Stimulated activated CD8-positive, alpha-beta memory T cell treated with anti-CD3 and anti-CD28 coated beads, Interleukin-4, amount 100 ng/mL, for 4 hours (primary cell): ENCODE measurements at places on chromosomes 11 and 22.

DNA sequence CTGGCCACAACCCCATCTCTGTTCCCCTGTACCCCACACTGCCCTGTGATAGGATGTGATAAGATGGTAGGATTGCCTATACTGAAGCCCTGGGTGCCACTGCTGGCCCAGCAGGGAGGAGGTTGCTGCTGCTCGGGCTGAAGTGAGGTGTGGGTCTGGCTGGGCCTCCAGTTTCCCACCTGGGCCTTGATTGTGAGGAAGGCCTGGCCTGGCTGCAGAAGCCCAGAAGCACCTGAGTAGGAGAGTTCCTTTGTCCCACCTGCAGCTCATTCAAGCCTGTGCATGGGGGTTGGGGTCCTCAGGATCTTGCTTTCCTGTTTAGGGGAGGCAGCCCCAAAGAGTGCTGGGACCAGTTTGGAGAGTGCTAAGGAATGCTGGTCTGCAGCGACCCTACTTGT lies 3.3 kb downstream of the ST3GAL4 start:
- no peak for DNase-seq

DNA sequence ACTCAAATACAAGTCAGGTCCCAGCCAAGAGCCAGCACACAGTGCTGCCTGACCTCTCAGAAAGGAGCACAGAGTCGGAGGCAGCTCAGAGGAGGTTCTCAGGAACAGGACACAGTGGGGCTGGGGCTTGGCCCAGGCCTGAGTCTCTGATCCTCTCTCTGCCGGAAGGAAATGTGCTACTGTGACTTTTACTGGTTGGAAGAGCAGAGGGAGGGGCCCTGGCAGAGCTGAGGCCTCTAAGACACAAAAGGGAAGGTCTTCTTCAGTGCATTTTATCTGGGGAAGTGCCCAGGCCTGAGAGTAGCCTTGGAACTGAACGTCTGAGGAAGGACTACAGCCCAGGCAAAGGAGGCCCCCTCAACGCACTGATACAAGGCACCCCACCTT lies 16.2 kb upstream of the CASTOR1 start:
- no peak for DNase-seq

DNA sequence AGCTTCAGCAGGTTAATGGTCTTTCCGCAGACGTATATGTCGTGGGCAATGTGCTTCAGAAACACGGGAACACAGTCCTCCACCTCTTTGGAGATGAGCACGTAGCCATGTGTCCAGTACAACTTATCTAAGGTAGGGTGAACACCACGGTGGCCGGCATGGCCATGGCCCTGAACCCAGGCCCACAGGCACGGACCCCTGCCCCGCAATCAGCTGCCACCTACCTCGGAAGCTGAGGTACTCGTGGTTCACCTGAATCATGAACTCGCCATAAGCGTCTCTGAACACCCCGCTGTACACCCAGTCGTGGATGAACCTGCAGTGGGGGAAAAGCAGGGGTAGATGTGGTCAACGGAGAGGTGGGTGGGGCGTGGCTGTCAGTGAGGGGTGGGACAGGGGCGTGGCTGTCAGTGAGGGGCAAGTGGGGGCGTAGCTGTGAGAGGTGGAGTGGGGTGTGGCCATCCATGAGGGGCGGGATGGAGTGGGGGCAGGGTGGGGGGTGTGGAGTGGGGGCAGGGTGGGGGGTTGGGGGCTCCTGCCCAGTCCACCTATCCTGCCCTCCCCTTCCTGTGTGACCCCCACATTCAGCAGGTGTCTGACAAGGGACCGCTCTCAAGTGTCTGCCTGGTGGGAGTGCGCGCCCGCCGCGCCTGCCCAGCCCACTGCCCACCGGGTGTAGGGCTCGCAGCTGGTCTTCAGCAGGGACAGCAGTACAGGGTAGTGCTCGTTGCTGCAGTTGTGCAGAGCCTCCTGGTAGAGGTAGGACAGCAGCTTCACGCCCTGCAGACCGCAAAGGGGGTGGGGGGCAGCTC lies 18.6 kb downstream of the TUBGCP6 start:
- no peak for DNase-seq

- no peak for DNase-seq
Observed at GRCh38 chr22:21894799-21895198, 27.4 kb upstream of the MAPK1 start.

DNA sequence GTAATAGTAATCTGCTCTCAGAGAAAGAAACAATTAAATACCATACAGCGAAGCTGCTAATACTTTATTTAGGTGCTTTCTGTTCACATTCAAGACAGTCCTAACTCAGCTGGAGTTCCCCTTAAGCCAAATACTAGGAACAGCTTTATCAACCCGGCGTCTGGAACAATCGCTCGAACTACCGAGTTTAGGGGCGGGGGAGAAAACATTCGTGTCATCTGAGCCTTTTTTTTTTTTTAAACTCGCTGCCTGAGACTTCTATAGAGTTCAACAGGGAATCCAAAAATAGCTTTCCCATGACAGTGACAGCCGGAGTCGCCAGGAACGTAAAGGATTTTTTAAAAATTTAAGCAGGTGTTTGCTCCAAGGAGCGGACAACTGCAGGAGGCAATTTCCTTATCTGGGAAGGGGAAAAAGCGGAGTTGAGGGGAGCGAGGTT lies 852 bp downstream of the TRAF6 start:
- no peak for DNase-seq
